ENCODE measurements at places on chromosomes 3 and 15.

GRCh38 chr3:25472731-25473130, 44.7 kb downstream of the RARB start:
- DNase-seq: no peak

- DNase-seq: no peak
Observed at GRCh38 chr3:17808994-17809393, 66.6 kb upstream of the TBC1D5 start.

DNA sequence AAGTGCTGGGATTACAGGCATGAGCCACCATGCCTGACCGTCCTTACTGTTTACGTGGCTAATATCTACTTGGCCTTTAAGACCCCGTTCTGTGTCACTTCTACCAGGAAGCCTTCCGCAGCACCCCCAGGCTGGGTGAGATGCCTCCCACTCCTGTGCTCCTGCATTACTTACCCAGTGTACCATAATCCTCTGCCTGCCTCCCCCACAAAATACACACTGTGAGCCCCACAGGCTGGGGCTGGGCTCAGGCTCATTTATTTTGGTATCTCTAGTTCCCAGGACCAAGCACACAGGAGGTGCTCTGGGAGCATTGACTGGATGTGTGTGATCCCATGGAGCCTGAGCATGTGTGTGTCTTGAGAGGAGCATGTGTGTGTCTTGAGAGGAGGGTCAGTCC, 14.9 kb downstream of the MRAS start:
- no peak for DNase-seq

DNA sequence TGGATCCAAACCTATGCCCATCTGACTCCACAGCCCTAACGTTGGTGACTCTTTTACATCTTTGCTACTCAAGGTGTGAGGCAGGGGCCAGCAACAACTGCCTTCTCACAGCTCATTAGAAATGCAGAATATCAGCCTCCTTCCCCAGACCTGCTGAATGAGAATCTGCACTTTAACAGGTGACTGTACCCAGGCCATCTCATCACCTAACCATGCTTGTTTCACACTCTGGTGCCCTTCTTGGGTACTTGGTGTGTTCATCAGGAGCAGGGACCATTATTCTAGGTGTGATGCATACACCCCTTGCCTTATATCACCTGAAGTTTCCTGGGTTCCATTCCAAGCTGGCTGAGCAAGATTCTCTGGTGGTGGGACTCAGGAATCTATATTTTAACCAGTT, 196.3 kb upstream of the LMCD1 start:
- DNase-seq: no peak

- DNase-seq: no peak
Observed at GRCh38 chr15:99185414-99186130, 63.8 kb downstream of the TTC23 start.

GRCh38 chr3:196501316-196502044, 2.1 kb downstream of the RNF168 start:
- peak; percentile 23 for DNase-seq

DNA sequence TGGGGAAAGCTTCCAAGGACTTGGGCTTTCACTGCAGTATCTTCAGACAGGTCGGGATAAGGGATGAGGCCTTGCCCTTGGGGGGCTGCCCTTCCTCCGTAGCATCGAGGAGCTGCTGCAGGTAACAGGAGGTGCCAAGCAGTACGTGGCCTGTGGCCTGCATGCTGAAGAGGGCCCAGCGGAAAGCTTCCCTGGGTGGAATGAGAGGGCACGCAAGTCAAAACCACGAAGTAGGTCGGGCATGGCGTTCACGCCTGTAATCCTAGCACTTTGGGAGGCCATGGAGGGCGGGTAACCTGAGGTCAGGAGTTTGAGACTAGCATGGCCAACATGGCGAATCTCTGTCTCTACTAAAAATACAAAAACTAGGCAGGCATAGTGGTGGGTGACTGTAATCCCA, 12.9 kb downstream of the CIDEC start:
- no peak for DNase-seq
